ENCODE measurements at places on chromosomes 5 and 9. TPM values are rescaled to one million over a fixed set of nuclear protein-coding genes. Genes with fewer than 3 reads are reported as not detected.

SMIM23 gene
- total RNA-seq, result not detected

SMIM33 gene
- not detected for total RNA-seq

CRB2 gene
- under 0.01 TPM for total RNA-seq

CPLANE1 gene
- total RNA-seq, result 35.5 TPM

BICD2 gene
- total RNA-seq, result 29.2 TPM

GFRA3 gene
- total RNA-seq, result 1.0 TPM

SLC25A2 gene
- 0.52 TPM for total RNA-seq
